Stimulated activated CD8-positive, alpha-beta memory T cell treated with anti-CD3 and anti-CD28 coated beads, Interleukin-7, amount 100 ng/mL, for 1 hour (primary cell): ENCODE measurements at places on chromosomes 11 and 22.

- DNase-seq: no peak
Observed at GRCh38 chr11:96906476-96906875, 516.7 kb downstream of the JRKL start.

DNA sequence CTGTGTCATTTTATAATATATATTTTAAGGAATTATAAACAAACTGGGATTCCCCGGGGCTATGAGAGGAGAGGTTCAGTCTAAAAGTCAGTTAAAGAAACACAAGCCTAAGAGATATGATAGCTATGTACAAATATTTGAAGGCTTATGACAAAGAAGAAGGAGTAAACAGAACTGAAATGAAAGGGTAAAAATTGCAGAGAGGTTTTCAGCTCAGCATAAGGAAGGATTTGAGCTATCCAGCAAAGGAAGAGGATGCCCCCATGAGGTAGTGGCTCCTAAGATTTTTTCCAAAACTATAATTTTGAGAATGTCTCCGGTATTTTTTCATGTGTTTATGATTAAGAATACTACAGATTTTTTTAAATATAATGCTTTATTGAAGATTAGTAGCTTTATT, 57.9 kb upstream of the ANGPTL5 start:
- no peak for DNase-seq

DNA sequence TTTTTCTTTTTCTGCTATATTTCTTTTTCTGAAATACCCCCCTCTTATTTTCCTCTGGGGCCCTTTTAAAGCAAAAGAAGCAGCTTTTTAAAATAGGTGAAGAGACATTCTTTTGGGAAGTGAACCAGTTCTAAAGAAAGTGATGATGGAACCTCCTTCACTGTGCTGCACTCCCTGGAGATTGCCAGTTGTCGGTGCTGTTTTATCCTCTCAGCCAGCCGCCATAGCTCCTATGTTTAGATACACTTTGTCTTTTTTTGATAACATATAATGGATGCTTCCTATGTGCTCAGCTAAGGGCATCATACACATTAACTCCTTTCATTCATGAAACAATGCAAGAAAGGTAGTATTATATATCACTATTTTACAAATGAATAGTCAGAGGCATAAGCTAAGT, 14.0 kb downstream of the CFAP300 start:
- no peak for DNase-seq

GRCh38 chr22:37357446-37358075, 69.7 kb downstream of the ELFN2 start:
- no peak for DNase-seq

DNA sequence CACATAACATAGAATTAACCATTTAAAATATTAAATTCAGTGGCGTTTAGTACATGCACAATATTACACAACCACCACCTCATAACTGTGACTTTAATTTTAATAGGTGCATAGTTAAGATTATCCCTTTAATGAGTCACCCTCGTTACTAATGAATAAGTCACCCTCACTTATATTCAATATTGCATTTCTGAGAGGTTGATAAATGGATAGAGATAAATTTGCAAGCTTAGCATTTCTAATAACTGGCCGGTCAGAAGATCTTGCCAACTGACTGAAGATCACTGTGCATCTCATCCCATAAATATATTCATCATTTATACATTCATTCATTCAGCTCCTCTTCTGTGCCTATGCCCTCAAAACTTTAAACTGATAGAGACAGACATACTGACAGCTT, 243.7 kb downstream of the TTC28 start:
- no peak for DNase-seq
